Activated T-cell treated with anti-CD3 and anti-CD28 coated beads, Interleukin-2, amount 50 U/mL, for 1 hour (primary cell): ENCODE measurements at places on chromosomes 3 and 15.

DNA sequence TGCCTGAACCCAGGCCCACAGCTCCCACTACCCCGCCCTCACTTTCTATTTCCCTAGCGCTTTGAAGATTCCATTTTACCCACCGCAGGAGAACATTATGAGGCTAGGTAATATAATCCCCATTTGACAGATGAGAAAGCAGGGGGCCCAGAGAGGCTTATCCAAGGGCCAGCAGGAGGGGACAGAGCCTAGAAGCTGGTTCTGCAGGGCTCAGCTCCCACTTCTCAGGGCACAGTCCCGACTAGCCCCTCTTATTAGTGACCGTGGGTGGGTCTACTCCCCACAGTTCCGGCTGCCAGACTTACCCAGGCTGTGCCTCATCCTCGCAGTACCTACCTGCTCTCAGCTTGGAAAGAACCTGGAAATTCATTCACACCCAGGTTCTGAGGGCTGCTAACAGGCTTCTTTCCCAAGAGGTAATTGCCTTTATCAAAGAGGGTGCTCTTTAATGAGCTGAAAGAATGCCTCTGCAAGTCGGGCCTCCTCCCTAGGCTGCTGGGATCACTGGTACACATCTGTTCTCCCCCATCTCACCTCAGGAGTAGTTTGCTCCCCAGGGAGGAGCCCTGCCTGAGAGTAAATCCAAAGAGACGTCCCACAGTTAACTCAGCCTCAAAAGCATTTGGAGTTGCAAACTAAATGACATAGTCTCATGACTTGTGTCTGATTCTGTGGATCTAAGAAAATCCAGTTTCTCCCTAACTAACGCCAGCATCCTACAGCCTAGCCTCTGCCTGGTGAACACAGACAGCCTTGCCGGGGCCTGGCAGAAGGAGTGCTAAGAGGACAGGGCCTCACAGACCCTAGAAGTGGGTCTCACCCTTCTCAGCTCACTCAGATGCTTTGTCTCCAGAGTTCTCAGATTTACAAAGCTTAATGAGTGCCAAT lies 125.0 kb downstream of the CHSY1 start:
- DNase-seq = no peak

DNA sequence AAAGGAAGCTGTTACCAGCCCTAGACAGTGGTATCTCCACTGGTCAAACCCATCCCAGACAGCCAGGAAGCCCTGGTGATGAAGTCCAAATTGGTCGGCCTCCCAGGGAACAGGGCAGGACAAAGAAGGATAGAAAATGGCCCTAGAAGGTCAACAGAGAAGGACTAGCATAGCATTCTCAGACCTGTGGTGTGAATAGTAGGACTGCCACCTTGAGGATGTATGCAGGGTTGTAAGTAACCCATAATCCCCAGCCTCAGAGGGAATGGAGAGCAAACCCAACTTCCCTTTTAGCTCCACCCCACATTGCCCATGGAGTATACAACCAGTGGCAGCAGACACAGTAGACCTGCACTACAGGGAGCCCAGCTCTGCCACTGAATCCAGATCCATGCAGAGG lies 68.6 kb upstream of the EIF1B start:
- no peak for DNase-seq

DNA sequence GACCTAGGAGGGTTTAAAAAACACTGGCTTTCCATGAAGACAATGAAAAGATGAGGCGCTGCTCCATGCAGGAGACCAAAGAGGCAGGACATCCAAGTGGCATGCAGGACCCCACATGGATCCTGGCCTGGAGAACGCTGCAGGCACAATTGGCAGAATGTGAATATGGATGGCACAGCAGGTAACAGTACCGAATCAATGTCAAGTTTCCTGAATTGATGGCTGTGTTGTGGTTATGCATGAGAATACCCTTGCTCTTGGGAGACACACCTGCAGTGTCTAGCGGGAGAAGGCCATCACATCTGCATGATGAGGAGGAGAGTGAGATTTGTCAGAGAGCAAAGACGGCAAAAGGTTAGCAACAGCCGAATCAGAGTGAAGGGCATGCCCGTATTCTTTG lies 74.3 kb upstream of the SEC13 start:
- no peak for DNase-seq

- DNase-seq = no peak
Observed at GRCh38 chr3:125670945-125671344, 75.6 kb upstream of the OSBPL11 start.

DNA sequence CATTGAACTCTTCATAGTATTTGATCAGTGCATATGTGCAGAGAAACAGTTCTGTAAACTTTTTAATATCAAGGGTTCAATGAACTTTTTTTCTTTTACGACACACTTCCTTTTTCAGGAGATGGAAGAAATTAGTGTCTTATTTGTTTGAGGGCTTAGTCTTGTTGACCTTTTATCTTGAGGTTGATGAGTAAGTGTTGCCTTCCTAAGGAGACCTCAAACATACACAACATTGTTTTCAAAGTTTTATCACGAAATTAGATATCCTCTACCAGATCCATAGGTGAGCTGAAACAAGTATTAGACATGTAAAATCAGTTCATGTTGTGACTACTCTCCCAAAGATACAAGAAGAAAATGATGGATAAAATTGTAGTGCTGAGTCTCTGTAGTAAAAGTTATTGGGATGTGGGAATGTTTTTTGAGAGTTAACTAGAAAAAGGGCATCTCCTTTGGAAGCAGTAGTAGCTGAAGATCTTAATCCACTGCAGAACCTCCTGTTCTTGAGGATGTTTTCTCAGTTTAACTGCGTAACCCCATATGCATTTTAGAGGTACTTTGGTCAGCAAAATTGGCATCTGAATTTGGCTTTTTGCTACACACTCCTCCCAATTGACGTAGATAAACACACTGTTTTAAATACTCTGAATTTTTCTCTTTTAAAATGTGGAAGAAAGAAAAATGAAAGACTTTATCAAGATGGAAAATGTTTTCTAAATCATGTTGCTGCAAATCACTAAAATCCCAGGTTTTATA lies 116.8 kb downstream of the GALK2 start:
- DNase-seq = no peak

GRCh38 chr3:182668541-182668940 lies 124.8 kb upstream of the ATP11B start:
- no peak for DNase-seq

DNA sequence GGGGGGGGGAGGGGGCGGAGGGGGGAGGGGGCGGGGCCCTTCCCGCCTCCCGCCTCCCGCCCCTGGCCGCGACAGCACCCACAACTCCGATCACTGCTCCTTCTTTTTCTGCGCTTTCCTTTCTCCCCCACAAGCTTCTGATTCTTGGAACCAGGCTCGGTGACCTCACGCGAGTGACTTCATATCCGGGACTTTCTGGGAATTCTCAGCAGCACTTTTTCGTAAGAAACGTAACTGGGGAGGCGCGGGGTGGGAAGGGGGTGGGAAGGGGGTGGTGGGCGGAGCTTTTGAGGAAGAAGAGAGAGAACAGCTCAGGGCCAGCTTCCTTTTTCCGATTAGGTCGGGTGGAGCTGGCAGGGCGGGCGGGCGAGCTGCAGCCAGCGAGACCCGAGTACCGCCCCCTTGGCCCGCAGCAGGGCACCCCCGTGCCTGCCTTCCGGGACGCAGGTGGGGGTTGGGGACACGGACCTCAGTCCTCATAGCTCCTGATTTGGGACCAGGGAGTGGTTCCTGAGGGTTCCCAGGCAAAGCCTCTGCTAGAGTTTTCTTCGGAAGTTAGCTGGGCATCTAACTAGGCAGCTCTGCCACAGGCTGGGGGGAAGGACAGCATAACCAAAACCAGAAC lies 14.6 kb downstream of the XIRP1 start:
- DNase-seq = peak; percentile 77

DNA sequence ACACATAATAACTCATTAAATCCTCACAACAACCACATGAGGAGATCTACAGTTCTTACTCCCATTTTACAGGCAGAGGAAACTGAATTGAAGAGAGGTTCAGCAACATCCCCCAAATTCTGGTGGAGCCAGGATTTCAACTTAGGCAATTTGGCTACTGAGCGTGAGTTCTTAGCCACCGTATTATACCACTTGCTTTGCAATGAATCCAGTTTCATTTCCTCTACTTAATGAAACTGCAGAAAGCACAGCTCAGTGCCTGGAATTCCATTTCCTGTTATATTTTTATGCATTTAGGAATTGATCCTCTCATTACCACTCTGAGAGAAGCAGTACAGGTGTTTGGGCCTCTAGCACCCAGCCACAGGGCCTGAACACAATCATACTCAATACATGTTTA lies 4.3 kb downstream of the ZNF860 start:
- no peak for DNase-seq

DNA sequence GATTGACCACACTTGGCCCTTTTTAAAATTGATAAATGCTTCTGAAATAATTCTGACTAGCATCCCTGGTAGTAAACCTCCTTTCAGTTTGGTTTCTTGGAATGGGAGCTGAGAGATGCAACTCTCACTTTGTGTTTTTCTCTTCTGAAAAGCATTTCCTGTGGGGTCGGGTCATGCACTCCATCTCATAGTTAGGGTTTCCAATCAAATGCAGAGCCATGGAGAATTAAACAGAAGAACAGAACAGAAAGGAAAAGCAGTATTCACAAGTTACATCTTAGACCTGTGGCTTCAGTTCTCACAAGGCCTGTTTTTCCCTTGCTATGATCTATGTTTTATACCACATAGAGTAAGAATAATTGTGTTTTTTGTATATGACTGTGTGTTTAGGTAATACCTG lies 39.7 kb downstream of the SENP2 start:
- DNase-seq = no peak

- no peak for DNase-seq
Observed at GRCh38 chr3:133620066-133620784, 41.5 kb downstream of the TOPBP1 start.

- DNase-seq = no peak
Observed at GRCh38 chr3:158920371-158920770, 118.5 kb downstream of the MFSD1 start.
